ENCODE measurements at places on chromosomes 1 and 21.

GRCh38 chr1:244672946-244673682 lies 20.2 kb downstream of the DESI2 start:
- peak; percentile 64 for DNase-seq

GRCh38 chr1:175317779-175318178 lies 125.2 kb upstream of the KIAA0040 start:
- no peak for DNase-seq

DNA sequence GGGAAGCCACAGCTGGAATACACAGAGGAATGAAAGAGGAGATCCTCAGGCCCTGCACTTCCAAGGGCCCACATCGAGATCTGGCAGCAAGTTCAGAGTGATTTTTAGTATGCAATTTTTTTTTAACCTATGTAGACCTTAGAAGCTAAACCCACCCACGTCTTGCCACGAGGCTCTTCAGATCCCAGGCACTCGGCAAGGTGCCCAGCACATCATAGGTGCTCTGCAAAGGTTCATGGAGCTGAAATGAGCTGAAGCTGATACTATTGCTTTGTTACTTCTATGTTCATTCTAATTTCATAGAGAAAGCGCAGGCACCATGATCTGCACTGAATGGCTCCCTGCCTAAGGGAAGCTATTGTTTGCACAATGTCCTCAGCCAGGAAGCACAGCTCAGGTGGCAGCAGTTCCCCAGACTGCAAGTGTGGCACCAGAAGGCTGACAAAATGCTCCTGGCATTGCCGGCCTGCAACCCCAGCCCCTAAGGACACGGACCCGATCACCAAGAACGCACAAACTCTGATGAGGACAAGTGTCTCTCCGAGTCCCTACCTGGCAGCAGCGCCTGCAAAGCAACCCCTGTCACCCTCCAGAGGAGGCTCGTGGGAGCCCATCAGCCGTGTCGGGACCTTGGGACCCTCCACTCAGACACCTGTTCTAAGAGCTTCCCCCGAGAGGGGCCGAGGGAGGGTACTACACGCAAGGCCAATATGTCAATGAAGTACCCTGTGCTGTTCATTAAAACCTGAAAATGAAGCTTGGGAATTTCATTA lies 264.2 kb downstream of the NPHP4 start:
- no peak for DNase-seq

DNA sequence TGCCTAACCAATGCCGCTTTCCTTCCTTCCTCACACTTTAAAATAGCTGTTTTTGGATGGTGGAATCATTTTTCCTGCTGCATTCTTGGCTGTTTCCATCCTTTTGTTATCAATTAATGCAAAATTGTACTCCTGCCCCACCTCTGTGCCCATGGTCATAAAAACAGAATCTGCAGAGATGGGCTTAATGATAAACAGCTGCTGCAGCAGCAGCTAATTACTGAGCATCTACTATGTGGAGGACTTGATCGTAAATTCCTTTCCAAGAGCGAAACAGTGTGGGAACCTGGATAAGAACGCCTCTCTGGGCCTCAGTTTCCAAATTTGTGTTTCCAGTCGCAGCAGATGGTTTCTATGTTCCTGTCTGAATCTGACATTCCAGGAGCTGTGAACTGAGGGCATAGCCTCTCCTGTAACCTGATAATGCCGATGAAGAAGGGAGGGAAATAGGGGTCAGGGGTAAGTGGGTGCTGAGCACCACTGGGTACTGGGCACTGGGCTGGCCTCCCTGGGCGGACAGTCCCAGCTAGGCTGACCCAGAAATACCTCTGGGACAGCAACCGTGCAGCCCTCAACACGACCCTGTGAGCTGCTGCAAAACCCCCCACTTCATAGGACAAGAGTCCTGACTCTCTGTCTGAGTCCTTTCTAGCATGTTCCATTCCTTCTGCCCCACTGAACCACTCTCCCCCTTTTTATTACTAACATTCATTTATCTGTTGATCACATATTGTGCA lies 121.7 kb downstream of the DMRTB1 start:
- peak; percentile 44 for DNase-seq

GRCh38 chr1:47417170-47418044 lies 1.3 kb downstream of the FOXE3 start:
- DNase-seq, result no peak

GRCh38 chr1:96214982-96215381 lies 506.6 kb upstream of the PTBP2 start:
- no peak for DNase-seq

GRCh38 chr21:36297938-36298572 lies 21.9 kb upstream of the MORC3 start:
- peak; percentile 58 for DNase-seq

DNA sequence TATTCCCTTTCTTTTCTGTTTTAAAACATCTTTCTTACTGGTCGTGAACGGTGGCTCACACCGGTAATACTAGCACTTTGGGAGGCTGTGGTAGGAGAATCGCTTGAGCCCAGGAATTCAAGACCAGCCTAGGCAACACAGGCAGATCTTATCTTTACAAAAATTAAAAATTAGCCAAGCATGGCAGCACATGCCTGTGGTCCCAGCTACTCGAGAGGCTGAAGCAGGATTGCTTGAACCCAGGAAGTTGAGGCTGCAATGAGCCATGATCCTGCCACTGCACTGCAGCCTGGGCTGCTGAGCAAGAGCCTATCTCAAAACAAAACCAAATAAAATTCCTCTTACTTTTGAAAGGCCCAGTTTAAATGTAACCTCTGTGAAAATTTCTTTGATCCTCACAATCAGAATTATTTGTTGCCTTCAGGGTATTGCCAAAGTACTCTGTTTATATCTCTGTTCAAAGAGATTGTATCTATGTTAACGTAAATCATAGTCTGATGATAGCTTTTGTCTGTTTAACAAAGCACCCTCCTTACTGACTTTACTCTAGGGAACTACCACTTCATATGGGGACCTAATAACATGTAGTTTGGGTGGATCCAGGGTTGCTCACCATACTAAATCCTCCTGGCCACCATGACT lies 71.6 kb downstream of the RERE start:
- DNase-seq, result no peak

DNA sequence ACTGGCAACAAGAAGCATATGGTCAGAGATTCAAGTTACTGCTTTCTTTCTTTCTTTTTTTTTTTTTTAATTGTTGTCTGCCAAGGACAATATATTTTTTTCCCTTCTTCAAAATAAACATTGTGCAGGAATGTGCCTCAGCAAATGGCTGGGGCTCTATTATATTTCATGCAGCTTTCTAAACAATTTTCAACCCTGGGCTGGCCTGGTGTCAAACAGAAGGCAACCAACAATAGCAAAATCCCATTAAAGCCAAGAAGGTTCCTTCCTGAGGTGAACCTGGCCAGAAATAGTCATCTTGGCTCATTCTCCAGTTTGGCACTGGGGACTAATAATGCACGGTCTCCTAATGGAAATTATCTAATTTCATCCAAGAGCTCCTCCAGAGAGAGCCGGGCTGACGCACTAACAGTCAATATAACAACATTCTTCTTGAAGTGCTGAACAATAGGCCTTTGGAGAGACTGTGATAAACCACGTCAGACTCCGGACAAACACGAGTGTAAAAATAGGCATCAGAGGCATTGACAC lies 35.7 kb upstream of the HLX start:
- DNase-seq, result peak; percentile 44

DNA sequence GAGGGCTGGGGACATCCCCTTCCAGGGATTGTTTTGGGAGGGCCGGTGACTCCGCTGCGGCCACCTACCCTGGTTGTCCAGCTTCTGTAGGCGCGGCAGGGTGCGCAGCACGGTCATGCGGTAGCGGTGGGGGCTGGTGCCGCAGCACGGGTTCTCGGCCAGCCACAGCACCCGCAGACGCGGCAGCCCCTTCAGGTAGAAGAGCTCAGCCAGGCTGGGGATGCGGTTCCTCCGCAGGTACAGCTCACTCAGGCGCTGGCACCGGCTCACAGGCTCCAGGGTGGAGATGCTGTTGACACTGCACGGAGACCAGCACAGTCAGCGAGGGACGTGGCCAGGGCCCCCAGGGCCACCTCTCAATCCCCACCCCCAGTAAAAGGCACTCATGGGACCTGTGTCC lies 6.2 kb downstream of the CFAP410 start:
- no peak for DNase-seq

DNA sequence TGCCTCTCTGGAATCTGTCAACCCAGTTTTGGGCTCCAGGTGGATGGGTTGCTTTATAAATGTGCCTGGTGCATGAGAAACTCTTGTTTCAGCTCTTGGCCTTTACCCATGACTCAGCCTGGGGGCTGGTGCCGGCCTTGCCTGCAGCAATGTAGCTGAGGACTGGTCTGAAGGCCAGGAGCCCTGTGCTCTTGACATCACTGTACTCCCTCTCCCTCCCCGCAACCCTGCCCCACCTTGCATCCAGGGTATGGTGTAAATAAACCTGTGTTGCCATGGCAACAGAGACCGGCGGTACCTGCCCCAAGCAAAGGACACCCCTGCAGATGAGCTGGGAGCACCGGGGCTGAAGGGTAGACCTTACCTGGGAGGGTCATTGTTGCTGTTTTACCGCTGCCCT lies 13.3 kb downstream of the FAM151A start:
- DNase-seq, result peak; percentile 22

All from foreskin fibroblast (primary cell).